ENCODE measurements at places on chromosomes 4 and X.

- no peak for DNase-seq
Measured at GRCh38 chr4:20391198-20391597, 139.5 kb downstream of the SLIT2 start.

GRCh38 chr4:3416270-3416669 lies 25.5 kb upstream of the HGFAC start:
- no peak for DNase-seq

DNA sequence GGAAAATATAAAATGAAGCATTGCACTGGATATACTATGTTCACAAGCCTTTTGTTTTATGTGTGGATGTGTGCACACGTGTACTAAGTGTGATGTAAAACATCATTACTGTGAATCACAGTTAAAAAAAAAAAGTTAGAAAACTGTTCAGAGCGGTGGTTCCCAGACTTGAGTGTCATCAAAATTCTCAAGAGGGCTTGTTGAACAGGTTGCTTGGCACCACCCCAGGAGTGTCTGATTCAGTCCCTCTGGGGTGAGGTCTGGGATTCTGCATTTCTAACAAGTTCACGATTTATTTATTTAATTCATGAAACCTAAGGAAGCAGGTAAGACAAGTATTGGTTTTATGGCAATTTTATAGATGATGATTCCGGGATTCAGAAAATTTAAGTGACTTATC lies 1.8 kb downstream of the CENPU start:
- DNase-seq: no peak

DNA sequence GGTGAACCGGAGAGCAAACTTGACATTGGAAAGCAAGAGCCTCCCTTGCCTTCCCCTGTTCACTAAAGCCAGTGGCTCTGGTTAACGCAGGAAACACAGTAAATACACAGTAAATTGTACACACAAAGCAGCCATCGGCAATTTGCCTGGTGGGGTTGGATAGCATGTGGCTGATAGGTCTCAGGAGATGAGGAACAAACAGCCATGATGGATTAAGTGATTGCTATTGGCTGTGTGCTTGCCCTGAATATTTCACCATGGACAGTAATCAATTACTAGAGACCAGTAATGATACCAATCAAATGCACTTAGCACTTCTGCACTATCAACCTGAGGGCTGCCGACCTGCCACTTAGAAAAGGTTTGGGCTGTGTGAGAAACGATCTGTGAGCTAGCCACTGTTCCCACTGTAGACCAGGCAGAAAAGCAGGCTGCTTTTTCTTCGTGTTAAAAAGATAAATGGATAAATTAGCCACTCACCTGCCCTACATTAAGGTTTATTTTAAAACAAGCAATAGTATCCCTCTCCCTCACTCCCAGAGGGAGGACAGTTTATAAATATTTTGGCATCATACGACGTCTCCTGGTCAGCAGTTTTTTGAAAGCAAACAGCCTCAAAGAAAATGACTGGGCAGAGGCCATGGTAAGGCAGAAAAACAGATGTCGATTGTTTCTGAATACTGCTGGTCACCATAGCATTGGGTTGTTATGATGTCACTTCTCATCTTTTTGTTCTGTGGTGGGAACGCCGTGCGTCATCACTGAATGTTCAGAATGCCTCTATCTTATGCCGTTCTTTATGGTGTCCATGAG lies 167.1 kb downstream of the MAML3 start:
- DNase-seq: no peak

DNA sequence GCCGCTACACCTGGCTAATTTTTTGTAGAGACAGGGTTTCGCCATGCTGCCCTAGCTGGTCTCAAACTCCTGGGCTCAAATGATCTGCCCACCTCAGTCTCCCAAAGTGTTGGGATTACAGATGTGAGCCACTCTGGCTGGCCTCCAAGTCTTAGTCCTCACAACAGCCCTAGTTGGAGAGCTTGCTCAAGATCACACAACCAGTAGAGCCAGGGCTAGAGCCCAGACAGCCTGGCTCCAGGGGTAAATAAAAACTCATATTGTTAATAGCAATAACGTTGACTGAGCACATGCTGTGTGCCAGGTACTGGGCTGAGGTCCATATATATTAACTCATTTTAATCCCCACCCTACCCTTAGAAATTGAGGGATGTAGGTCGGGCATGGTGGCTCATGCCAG lies 7.3 kb upstream of the JAKMIP1 start:
- DNase-seq: no peak

DNA sequence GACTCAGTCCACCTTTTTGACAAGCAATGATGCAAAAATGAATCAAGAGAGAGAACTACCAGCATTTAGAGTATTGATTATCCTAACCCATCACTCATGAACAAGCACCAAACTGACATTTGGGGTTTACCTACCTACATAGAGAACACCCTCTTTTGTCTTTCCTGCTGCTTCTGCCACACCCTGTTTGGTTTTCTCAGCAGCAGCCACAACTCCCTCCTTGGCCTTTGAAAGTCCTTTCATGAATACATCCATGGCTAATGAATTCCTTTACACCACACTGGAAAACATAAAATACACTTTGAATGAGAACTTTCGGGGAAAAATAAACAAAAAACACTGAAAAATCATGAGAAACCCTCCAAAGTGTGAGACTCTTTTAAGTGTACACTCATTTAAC lies 1.5 kb downstream of the SNCA start:
- DNase-seq: no peak

DNA sequence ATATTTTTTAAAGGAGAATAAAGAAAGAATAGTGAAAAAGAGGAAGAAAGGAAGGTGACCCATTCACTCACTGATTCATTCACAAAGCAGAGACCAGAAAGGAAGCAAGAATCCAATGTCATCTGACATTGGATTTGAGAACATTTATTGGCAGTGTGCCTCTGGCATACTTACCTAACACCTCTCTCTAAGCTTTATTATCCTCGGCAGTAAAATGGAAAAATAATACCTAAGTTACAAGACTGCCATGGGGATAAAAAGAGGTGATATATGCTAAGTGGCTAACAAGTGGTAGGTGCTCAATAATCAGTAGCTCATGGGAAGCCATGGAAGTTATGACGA lies 41.6 kb upstream of the PPARGC1A start:
- no peak for DNase-seq

DNA sequence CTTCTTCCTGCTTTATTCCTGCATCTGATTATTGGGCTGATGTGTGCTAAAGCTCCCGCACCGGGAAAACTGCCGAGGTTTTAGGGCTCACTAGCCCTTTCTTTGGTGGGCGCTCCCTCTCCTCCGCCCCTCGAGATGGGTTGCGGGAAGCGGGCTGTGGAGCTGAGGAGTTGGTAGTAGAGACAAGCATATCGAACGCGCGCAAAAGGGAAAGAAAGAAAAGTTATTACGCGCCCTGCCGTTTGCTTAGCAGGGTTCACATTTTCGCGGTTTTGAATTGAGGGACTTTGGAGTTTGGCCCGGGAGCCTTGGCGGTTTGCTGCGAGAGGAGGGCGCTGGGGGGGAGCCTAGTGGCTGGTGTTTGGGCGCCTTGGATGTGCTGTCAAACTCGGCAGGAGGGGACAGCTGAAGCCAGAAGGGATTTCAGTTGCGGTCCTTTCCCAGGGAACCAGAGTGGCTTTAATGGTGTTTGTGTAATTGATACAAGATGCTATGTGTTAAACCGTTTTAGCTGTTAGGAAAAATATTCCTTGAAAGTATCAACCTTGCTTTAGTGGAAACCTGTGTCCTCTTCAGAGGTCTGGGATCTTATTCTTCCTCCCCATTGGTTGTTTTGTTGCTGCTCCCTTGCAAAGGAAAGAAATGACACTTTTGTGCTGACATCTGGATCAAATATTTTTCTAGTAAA lies 1.1 kb downstream of the GAB1 start:
- DNase-seq: no peak

DNA sequence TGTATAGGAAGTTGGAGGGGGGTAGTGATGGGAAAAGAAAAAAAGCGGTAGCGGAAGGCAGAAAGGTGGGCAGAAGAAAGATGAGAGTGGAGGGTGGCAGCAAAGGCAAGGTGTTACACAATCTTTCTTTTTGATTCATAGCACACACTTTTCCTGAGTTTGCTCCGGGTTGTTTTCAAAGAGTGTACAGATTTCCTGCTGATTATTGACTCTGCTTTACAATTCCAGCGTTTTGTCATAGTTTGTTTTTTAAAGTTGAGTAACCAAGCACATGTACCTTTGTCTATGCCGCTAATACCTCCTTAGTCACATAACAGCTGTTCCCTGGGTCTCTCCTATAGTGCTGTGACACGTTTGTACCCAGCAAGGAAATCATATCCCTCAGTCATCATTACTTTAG lies 50.3 kb downstream of the AGA start:
- no peak for DNase-seq

DNA sequence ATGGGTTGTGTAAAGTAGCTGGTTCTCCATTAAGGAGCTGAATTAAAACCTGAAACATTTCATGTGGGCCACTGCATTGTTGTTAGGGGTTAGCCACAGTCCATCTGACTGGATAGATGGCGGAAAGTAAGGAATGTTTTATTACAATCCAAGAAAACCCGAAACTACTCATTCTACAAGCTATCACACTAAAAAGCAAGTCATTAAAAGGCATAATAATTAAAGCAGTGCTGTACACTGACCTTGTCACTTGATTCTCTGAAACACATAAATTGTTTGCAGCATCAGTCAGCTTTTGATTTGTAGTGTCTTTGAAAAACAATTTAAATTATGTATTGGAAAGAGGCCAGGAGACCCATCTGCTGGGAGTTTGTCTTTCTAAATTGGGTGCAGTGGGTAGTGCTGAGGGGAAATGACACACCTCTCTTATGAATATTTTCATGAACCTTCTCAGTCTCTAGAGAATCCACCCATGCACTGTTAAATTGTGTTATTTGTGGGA lies 75.7 kb upstream of the ANK2 start:
- no peak for DNase-seq

- DNase-seq: no peak
Measured at GRCh38 chr4:167183036-167183435, 51.3 kb downstream of the SPOCK3 start.

DNA sequence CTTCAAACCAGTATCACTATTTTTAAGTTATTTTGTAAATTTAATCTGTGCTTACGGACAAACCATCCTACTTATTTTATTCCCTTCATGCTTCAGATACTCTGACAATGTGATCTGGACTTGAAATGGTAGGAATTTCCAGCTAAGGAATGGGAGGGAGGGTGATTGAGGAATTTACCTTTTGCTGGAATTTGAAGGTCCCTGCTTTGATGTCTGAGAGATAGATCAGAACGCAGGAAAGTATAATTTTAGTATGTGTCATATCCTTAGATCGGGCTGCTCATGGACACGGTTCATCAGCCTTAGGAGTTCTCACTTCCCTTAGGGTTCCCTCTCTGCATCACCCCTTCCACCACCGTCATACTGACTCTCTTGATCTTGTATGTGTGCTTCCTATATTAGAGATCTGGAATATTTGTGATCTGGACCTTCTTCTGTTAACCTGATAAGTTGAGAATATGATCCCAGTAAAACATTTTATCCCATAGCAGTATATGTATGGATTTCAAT lies 16.8 kb downstream of the OCRL start:
- DNase-seq: no peak

- no peak for DNase-seq
Measured at GRCh38 chr4:172985552-172985951, 183.1 kb upstream of the GALNT7 start.
